ENCODE measurements at places on chromosomes 16 and 17.

DNA sequence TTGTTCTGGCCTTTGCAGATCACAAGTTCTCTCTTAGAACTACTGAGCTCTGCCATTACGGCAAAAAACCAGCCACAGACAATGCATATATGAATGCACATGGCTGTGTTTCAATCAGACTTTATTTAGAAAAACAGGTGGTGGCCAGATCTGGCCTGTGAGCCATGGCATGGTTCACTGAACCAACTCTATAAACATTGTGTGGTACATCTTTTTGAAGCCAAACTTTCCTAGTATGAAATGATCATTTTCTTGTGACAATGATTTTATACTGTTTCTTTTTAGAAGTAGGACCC is 65.9 kb upstream of the AMZ2 start:
- DNase-seq, result no peak

- DNase-seq, result no peak
Observed at GRCh38 chr16:56309008-56309407, 116.3 kb downstream of the AMFR start.

GRCh38 chr17:77245162-77245926 is 104.6 kb downstream of the SEC14L1 start:
- DNase-seq, result no peak

GRCh38 chr17:8436844-8437171 is 1.1 kb downstream of the NDEL1 start:
- no peak for DNase-seq

- peak; percentile 30 for DNase-seq
Observed at GRCh38 chr17:50956750-50957523, 90.8 kb upstream of the TOB1 start.

- no peak for DNase-seq
Observed at GRCh38 chr17:50257676-50258224, 16.5 kb upstream of the TMEM92 start.

GRCh38 chr17:66449418-66449977 is 147.1 kb downstream of the PRKCA start:
- DNase-seq, result no peak

DNA sequence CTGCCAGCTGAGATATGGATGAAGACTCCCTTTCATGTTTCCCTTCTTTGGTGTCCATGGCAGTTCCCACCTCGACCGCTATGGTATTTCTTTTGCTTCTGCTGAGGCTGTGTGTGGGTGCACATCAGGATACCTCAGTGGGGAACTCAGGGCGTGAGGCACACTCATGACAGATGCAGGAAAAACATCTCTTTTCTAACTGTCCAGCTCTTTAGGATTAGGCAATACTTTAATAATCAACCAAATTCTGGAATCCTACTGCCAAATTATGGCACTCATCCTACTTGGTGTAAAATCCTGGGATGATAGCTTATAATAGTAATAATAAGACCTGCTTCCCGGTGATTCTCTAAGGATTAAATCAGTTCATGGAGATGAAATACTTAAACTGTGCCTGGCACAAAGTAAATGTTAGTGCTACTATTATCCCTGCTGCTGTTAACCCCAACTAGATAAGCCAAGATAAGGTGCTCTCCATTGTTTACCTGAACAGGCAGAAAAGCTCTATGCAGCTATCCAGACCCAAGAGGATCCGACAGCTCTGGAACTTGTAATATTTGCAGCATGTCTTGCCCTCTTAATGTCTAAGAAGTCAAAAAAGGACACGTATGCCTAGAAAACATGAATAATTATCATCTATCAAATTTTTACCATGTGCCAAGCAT is 543.3 kb downstream of the WWOX start:
- DNase-seq, result no peak

GRCh38 chr16:87376660-87377059 is 6.9 kb downstream of the FBXO31 start:
- DNase-seq, result no peak

DNA sequence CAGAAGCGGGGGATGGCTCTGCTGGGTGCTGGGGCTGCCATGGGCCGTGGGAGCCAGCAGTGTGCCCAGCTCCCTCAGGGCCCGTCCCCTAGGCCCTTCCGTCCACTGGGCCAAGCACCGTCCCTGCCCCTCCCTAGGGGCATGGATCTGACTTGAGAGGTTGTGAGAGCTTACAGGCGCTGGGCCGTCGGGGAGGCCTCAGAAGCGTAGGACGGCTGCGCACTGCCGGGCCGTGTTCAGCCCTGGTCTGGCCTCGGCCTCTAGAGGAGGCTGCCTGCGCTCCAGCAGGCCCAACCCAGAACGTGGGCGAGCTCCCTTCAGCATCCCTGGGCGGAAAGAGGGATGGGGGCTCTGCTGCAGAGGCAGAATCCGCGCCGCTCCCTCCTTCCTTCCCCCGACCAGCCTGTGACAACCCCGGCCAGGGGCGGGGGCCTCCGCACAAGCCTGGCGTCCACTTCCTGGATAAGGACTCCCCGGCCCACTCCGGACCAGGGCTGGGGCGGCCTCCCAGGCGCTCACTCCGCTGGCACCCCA is 685 bp upstream of the MPG start:
- no peak for DNase-seq

DNA sequence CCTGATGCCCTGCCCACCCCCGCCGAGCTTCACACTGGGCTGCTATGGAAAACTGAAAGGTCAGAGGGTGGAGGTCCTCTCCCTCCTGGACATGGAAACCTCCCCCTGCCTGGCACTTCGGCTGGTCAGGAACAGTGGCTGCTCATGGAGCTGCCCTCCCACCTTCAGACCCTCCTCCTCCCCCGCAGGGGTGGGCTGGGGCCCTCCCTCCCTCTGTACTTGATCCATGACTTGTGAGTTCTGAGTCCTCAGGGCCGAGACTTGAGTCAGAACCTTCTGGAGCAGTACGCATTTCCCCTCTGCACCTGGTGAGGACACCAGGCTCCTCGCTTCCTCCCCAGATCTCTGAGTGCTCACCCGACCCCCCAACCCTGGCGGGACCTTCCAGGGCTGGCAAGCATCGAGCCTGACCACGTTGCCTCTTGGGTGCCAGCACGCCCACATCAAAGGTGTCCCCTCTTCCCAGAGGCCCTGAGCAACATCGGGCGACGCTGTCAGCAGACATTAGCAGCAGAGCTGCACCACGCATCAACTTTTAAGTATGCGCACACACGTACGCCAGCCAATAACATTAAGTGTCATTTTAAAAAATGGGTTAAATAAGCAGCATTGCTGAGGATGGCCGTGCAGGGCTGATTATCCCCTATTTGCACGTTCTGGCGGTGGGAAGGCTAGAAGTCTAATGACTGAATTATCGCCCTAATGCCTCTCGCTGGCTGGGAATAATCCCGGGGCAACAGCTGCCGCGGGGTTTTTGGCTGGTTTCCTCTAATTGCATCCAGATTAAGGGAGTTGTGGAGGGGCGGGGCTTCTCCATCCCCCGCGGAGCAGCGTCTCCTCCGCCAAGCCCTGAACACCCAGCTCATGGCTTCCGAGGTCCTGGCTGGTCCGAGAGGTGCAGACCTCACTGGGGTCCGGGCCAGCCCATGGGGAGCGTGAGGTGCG is 98.0 kb downstream of the TBC1D16 start:
- no peak for DNase-seq

GRCh38 chr17:19341641-19342610 is 20.6 kb downstream of the B9D1 start:
- DNase-seq, result no peak

- DNase-seq, result no peak
Observed at GRCh38 chr17:68662037-68662432, 60.9 kb upstream of the FAM20A start.

DNA sequence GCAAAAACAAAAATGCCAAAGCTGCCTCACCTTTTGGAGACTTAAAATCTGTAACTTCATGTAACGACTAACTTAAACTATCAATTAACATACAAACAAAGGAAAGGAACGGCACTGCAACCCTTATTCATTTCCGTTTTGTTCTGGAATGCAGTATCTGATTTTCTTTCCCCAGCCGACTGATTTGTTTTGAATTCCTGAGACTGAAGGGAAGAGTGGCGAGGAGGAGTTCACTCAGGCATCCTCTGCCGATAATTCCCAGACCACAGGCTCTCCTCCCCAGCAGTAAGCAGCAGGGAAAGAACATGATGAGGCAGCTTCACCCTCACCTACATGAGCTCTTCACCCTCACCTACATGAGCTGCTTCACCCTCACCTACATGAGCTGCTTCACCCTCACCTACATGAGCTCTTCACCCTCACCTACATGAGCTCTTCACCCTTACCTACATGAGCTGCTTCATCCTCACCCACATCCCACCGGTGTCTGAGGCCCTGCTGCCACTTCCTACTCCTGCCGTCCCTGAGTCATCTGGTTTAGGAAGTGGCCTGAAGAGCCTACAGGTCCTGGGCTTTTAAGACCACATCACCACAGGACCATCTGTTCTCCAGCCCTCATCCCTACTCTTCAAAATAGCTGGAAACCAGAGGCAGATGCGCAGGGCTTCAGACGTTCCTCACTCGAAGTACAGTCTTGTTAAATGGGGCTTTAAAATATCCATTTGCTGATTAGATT is 168.0 kb upstream of the RPH3AL start:
- no peak for DNase-seq

GRCh38 chr17:54900457-54901229 is at the start of gene TOM1L1:
Gene TOM1L1 (plus strand): TSS chr17:54900852. CDS start chr17:54900866, 14 bp downstream.
- peak; percentile 4 for DNase-seq

GRCh38 chr17:81152288-81152828 is 12.9 kb upstream of the PVALEF start:
- no peak for DNase-seq

DNA sequence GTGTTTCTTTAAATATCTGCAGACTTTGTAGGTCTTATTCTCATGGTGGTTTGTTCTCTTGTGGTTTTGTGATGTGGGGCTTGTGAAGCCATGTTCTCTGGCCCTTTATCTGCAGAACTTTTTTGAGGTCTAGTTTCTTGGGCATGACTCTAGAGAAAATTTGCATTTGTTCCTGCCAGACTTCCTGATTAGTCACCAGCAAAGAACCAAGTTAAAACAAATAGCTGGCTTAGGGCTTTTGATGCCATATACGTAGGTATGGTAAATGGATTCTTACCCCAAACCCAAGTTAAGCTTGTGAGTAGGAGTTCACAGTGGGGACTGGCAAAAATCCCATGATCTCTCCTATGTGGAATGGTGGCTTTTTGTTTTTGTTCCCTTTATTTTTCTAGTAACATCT is 68.7 kb upstream of the IRX3 start:
- no peak for DNase-seq

GRCh38 chr16:66300037-66300436 is 66.5 kb upstream of the CDH5 start:
- no peak for DNase-seq

DNA sequence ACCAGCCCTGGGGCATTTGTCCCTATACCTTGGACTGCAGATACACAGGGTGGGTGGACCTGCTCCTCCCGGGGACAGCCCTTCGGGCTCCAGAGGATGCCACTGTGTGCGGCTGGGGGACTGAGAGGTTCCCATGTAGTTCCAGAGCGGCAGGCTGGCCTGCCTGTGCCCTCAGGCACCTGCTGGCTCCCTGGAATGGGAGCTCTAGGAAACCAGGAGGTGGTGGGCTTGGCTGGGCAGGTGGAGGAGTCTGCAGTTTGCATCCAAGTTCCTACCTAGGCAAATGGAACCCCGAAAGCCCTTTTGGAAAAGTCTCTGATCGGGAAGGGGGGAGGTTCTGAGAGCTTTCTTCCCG is 982 bp downstream of the DBNDD1 start:
- DNase-seq, result no peak

DNA sequence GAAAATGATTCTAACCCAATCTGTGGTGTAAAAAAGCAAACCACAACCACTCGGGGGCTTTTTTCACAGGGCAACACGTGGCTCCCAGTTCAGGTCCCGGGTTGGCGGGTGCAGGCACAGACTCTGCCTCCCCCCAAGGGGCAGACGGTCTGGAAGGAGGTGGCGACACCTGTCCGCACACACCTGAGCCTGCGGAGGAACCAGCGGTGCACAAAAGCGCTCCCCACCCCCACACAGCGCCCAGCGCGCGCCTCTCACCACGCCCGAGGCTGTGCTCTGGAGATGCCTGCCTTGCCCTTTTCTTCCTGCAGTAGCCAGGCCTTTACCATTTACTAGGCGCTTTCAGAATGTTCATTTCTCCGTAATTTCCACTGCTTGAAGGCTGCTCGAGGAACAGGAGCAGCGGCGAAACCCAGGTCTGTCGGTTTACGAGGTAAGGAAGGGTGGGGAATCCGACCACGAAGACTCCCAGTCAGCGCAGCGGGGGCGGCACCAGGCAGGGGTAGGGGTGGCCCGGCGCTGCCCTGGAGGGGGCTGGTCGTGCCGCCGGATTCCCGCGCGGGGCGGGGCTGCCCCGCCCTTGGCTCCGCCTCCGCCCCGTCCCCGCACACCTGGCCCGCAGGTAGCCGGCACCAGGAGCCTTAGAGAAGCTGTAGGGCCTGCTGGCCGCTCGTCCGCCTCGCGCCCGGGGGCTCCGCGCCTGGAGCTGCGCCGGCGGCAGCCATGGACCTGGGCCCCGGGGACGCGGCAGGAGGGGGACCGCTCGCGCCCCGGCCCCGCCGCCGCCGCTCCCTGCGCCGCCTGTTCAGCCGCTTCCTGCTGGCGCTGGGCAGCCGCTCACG is at the start of gene USP43:
USP43 (plus strand) TSS at position 608 of the 842 bp plus-strand sequence; CDS start at position 724, 116 bp downstream.
- DNase-seq, result peak; percentile 6

DNA sequence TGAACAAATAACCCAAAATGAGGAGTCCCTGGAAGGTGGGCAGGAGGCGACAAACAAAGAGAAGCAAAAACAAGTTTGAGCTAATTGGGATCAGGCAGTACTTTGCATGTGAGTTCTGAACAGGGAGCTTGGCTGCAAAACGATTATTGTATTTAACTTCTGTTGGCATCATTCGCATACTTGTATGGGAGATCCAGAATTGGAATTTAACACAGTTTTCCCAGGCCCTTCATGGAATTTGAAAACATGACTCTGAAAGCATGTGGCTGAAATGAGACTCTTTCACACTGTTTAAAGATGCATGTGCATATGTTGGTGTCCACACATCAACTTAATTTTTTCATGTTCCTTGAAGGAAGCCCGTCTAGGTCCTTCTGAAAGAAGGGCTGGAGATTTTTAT is 674.3 kb downstream of the WWOX start:
- no peak for DNase-seq

- peak; percentile 9 for DNase-seq
Observed at GRCh38 chr17:33674685-33675084, 381.6 kb upstream of the ASIC2 start.

Data from stimulated activated CD8-positive, alpha-beta memory T cell treated with anti-CD3 and anti-CD28 coated beads, Interleukin-15, amount 100 ng/mL, for 48 hours (primary cell).